ENCODE measurements at places on chromosomes 3 and 15.

DNA sequence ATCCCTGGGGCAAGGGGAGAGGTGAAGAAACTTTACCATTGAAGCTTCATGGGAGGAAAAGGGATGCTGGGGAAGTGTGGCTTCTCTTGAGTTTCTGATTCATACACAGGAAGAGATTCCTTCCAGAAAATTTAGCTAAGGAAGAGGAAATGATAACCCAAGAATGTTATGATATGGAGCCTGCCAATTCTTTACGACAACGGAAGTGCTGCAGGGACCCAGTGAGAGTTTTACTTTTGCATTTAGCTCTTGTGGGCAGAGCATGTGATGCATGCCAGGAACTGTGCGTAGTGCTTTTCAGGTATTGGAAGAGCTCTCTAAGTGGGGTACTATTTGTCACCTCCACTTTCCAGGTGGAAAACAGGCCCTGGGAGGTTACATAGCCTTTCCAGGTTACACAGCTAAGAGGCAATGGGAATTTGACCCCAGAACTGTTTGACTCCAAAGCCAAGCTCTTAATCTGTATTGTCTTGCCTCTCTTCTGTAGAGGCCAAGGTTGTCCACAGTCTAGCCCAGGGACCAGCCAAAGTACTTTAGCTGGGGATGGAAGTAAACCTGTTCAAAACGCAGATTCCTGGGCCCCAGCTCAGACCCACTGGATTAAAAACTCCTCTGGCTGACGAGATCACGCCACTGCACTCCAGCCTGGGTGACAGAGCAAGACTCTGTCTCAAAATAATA, 23.0 kb downstream of the CMTM7 start:
- no peaks in the 10 kb centered on the region for H3K27me3 ChIP-seq
- no peaks in the 10 kb centered on the region for H3K36me3 ChIP-seq
- DNase-seq = no peak
- H3K4me3 ChIP-seq = no peak overlapping the region

DNA sequence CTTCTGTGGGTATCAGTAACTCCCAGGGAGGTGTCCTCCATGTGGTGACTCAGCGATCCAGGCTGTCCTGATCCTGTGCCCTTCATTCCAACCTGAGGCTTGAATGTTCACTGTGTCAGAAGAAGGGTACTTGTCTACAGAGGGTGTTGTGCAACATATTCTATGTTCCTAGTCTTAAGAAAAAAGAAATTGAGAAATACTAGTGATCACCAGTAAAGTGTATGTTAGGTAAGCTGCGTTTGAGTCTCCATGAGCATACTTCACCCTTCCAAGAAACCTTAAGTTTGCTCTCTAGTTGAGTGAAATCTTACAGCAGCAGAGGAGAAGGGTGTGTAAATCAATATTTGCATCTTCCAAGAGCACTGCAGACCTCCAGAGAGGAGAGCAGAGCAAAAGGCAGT, 122.2 kb upstream of the SLC24A5 start:
- H3K4me1 ChIP-seq = no peaks in the 10 kb centered on the region
- no peaks in the 10 kb centered on the region for H3K36me3 ChIP-seq
- no peak for DNase-seq
- H3K27me3 ChIP-seq = no peaks in the 10 kb centered on the region
- no peak overlapping the region for H3K27ac ChIP-seq

- no peak for DNase-seq
- H3K36me3 ChIP-seq = peaks cover 1% of the 10 kb centered on the region
- peaks cover 15% of the 10 kb centered on the region for H3K4me1 ChIP-seq
- H3K4me3 ChIP-seq = no peak overlapping the region
- no peak overlapping the region for H3K27ac ChIP-seq
- H3K27me3 ChIP-seq = no peaks in the 10 kb centered on the region
Observed at GRCh38 chr15:57171426-57171825, 204.9 kb upstream of the CGNL1 start.

GRCh38 chr3:151262871-151263525, 15.3 kb downstream of the P2RY14 start:
- H3K4me3 ChIP-seq = no peak overlapping the region
- no peak for DNase-seq
- no peaks in the 10 kb centered on the region for H3K4me1 ChIP-seq
- H3K27me3 ChIP-seq = no peaks in the 10 kb centered on the region

- H3K27ac ChIP-seq = no peak overlapping the region
- no peaks in the 10 kb centered on the region for H3K36me3 ChIP-seq
- no peak overlapping the region for H3K4me3 ChIP-seq
- no peaks in the 10 kb centered on the region for H3K4me1 ChIP-seq
- no peaks in the 10 kb centered on the region for H3K27me3 ChIP-seq
Observed at GRCh38 chr3:106333911-106334618, 465.3 kb upstream of the CBLB start.

DNA sequence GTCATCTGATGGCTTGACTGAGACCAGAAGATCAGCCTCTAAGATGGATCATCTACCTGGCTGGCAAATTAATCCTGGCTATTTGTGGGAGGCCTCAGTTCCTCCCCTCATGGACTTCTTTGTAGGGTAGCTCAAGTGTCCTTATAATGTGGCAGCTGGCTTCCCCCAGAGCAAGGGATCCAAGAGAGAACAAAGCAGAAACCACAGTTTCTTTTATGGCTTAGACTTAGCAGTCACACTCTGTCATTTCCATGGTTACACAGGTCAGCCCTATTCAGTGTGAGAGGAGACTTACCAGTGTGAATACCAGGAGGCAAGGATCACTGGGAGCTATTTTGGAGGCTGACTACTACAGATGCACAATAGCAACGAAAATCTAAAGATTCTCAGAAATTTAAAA, 15.3 kb upstream of the ARL14 start:
- no peak overlapping the region for H3K4me3 ChIP-seq
- H3K36me3 ChIP-seq = no peaks in the 10 kb centered on the region
- no peaks in the 10 kb centered on the region for H3K27me3 ChIP-seq
- H3K4me1 ChIP-seq = no peaks in the 10 kb centered on the region
- DNase-seq = no peak
- H3K27ac ChIP-seq = no peak overlapping the region

- H3K36me3 ChIP-seq = no peaks in the 10 kb centered on the region
- no peak overlapping the region for H3K27ac ChIP-seq
- no peaks in the 10 kb centered on the region for H3K4me1 ChIP-seq
Observed at GRCh38 chr3:56919137-56919796, 117.5 kb upstream of the ARHGEF3 start.

- DNase-seq = no peak
- H3K27ac ChIP-seq = no peak overlapping the region
- H3K27me3 ChIP-seq = no peaks in the 10 kb centered on the region
- no peak overlapping the region for H3K4me3 ChIP-seq
Observed at GRCh38 chr15:93141371-93141794, 52.4 kb upstream of the RGMA start.

Data from HepG2 (cell line).